ENCODE measurements at places on chromosomes 13 and 19.

- peaks cover 18% of the 10 kb centered on the region for H3K27me3 ChIP-seq
- no peak overlapping the region for H3K27ac ChIP-seq
- no peak overlapping the region for H3K4me3 ChIP-seq
Measured at GRCh38 chr13:40274103-40274502, 392.3 kb downstream of the FOXO1 start.

DNA sequence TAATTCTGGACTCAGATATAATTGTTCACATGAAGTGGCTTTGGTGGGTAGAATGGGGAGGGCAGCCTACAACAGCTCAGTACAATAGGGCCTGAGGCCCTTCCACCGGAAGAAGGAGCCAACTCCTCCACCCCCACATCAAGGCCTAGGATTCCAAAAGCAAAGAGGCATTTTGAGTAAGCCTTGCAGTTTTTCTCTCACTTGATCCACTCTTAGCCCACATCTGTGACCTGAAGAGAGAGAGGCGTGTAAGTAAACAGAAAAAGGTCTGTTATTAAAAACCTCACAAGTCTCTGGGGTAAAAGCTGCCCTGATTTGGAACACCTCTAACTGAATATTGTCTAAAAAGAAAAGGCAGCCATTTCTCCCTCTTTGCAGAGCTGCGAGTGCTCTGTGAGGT, 214.1 kb upstream of the KL start:
- no peak overlapping the region for H3K27ac ChIP-seq
- no peak for DNase-seq
- H3K27me3 ChIP-seq, result no peaks in the 10 kb centered on the region
- H3K4me3 ChIP-seq, result no peak overlapping the region
- no peaks in the 10 kb centered on the region for H3K4me1 ChIP-seq
- no peaks in the 10 kb centered on the region for H3K36me3 ChIP-seq

DNA sequence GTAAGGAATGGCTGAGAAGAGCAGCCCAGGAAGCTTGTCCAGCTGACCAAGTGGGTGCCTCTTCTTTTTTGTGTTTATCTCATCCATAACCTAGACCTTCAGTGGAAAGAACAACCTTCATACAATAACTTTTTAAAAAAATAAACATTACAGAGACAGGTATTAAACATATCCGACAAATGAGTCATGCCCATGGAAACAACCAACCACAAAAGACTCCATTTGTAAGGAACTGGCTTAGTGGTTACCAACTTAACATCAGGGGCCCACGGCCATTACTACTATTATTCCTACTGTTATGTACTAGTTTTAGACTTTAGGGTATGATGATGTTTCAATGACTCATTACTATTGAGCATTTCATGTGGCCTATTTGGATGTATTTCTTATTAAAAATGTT, 191.7 kb upstream of the SERP2 start:
- H3K4me1 ChIP-seq, result no peaks in the 10 kb centered on the region
- no peak for DNase-seq
- peaks cover 4% of the 10 kb centered on the region for H3K27me3 ChIP-seq
- no peaks in the 10 kb centered on the region for H3K36me3 ChIP-seq

DNA sequence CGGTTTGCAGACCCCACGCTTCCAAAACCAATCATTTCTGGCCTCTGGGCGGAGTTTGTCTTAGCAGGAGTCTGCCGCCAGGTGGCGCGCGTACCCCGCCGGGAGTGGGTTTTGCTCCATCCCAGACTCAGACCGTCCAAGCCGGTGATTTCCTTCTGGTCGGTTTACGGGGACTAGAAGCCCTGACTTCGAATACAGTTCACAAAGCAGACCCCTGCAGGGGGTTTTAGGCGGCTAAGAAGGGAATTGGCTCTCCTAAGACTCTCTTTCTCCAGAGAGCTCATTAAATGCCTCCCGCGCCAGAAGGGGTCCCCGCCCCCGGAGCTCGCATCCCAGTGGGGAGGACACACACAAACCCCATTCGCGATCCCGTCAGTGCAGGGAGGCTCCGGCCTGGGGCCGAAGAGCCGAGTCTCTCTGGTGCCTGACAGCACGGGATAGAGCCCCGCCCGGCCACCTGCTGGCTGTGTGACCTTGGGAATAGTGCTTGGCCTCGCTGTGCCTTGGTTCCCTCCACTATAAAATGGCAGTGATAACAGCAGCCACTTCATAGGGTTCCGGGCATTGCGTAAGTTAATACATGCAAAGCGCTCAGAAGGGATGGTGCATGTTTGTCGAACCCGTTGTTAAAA, 8.6 kb upstream of the NUP62 start:
- peak; percentile 88 for DNase-seq
- H3K27ac ChIP-seq, result no peak overlapping the region
- H3K27me3 ChIP-seq, result peaks cover 12% of the 10 kb centered on the region
- no peaks in the 10 kb centered on the region for H3K36me3 ChIP-seq

GRCh38 chr13:52850072-52850395, 1.6 kb upstream of the PCDH8 start:
- H3K27me3 ChIP-seq, result peaks cover 42% of the 10 kb centered on the region
- DNase-seq, result no peak
- no peak overlapping the region for H3K27ac ChIP-seq
- H3K36me3 ChIP-seq, result peaks cover 1% of the 10 kb centered on the region
- H3K4me1 ChIP-seq, result peaks cover 18% of the 10 kb centered on the region

GRCh38 chr19:55034751-55035150, 3.3 kb downstream of the GP6 start:
- H3K27me3 ChIP-seq, result no peaks in the 10 kb centered on the region
- no peak overlapping the region for H3K4me3 ChIP-seq
- DNase-seq, result no peak
- H3K27ac ChIP-seq, result no peak overlapping the region

DNA sequence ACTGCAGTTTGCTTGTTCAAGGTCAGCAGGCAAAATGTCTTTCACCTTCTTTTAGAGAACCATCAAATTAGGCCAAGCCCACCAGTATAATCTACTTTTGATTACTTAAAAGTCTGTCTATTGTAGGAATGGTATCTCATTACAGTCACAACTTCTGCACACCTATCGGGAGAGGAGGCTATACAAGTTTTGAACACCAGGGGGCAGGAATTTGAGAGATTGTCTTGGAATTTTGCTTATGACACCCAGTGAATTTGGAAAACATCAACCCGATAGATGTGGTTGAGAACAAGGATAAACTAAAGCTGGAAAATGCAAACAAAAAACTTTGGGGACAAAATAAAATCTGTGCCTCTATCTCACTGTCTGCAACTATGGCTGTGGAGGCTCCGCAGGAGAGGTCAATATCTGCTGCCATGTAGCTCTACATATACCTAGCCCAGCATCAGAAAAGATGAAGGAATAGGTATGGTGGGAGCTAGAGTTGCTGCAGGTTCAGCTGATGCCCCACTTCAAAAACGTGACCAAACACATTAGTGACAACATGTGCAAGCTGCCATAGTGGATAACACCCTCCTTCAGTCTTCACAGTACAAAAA, 1299.2 kb upstream of the SPRY2 start:
- H3K4me3 ChIP-seq, result no peak overlapping the region
- no peak for DNase-seq
- peaks cover 9% of the 10 kb centered on the region for H3K4me1 ChIP-seq
- no peaks in the 10 kb centered on the region for H3K27me3 ChIP-seq
- H3K27ac ChIP-seq, result no peak overlapping the region
- H3K36me3 ChIP-seq, result no peaks in the 10 kb centered on the region

Data from progenitor cell of endocrine pancreas (in vitro differentiated cells).